ENCODE measurements at places on chromosomes 11 and 22.

GRCh38 chr22:48192920-48193319 lies 1430.5 kb downstream of the TBC1D22A start:
- no peak for DNase-seq

- no peak for DNase-seq
Observed at GRCh38 chr11:76241243-76242000, 35.1 kb upstream of the WNT11 start.

DNA sequence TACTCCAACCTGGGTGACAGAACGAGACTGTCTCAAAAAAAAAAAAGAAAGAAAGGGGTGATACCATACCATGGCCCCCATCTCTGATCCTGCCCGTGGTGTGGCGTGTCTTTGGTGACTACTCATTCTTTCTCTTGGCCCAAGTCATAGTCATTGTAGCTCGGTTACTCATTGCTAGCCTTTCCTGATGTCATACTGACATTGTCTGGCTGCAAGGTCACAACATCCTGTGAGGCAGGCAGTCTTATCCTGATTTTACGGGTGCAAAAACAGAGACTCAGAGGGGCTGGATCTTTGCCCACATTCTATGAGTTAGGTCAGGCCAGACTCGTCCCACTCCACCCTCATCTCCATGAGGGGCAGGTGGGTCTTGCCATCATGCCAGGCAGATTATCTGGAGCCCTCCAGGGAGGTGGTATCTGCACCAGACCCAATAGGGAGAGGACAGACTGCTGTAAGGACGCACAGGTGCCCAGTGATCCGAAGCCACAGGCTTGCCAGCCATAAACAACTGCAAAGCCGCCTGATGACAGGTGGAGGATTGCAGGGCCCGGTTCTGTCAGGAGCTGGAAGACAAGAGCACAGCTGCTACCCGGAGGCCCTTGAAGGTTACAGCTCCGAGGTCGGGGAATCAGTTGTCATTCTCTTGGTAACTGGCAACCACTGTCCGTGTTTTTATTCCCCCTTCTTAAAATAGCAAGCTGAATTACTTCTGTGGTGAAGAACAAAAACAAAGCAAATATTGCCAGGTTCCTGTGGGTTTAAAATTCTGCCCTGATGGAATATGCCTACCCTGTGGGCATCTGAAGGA lies 13.8 kb downstream of the TOM1 start:
- DNase-seq: no peak

DNA sequence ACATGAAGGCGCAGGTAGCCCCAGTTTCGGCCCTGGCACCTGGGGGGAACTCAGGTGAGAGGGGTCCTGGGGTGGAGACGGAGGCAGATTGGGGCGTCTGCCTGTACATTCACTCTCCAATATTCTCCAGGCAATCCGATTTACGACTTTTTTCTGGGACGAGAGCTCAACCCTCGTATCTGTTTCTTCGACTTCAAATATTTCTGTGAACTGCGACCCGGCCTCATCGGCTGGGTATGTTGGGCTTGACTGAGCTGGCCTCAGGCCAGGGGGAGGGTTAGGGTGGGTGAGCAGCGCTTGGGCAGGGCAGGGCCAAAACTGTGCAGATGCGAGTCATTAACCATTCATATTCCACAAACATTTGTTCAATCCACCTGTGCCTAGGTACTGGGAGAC lies 1.7 kb downstream of the TM7SF2 start:
- DNase-seq: no peak

GRCh38 chr11:8285796-8286195 lies 22.1 kb upstream of the LMO1 start:
- DNase-seq: peak; percentile 6

GRCh38 chr11:65468874-65469333 lies 29.9 kb upstream of the MALAT1 start:
- peak; percentile 93 for DNase-seq

DNA sequence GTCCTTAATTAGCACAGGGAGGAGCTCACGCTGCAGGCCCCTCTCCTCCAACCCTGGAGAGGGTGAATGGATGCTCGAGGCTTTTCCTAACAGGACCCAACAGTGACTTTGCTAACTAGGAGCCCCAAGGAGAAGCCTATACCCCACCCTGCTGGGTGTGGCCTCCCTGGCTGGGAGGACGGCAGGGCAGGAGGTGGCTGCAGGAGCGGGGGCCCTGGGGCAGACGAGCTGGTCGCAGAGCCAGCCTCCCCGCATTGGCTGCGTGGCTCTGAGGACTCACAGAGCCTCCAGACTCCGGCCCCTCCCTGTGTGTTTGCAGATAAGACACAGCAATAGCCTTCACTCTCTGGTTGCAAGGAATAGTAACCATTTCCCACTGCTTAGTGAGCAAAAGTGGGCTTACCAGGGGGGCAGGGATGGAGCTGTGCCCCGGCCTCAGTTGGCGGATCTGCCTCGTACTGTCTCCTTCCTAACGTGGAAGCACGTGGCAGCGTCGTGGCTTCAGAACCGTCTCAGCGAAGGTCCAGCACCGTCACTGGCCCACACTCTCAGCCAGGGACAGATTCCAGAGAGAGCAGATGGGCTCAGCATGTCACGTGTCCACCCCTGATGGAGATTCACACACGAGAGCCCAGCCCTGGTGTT lies 1087.5 kb downstream of the BRD1 start:
- DNase-seq: no peak

- no peak for DNase-seq
Observed at GRCh38 chr11:69576069-69576782, 64.7 kb upstream of the CCND1 start.

- no peak for DNase-seq
Observed at GRCh38 chr22:38835888-38836301, 7.9 kb downstream of the NPTXR start.

- no peak for DNase-seq
Observed at GRCh38 chr11:73154178-73154577, 12.1 kb upstream of the FCHSD2 start.

GRCh38 chr11:61826930-61827570 lies 1.1 kb upstream of the FADS2 start:
- no peak for DNase-seq

DNA sequence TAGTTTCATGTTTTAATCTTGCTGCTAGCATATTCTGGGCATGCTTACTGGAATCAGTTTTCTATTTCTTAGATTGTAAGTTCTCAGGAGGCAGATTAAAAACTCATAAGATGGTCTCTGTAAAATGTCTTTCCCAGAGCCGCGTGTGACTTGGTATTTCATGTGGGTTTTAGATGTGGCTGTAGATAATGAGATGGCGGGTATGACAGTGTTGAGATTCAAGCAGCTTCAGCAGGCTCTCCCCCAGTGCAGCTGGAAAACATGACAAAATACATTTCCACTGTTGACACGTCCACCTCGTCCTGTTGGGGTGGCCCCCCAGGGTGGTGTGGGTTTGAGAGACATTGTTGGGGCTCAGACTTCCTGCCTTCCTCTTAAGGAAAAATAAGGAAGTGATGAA lies 106.8 kb downstream of the KIRREL3 start:
- no peak for DNase-seq

GRCh38 chr11:119062779-119063178 lies 4.8 kb upstream of the VPS11 start:
- peak; percentile 36 for DNase-seq

- DNase-seq: no peak
Observed at GRCh38 chr11:19953909-19954308, 206.4 kb downstream of the DBX1 start.

DNA sequence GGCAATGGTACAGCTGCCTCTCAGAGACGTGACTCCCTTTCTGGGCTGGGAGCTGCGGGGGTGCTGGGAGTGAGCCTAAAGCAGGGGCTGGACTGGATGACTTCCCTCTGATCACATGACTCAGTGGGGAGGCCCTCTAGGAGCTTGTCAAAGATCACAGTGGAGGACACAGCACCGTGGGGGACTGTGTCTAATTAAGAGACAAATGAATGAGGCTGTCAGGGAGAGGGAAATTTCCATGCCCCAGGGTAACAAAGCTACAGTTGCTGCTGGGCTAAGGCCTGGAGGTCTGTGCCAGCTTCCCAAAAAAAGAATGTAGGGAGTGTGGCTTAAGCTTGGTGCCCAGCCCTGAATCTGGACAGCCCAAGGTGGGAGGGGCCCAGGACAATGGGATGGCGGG lies 262.8 kb upstream of the PLET1 start:
- no peak for DNase-seq

- no peak for DNase-seq
Observed at GRCh38 chr22:36351921-36352802, 35.6 kb downstream of the MYH9 start.

DNA sequence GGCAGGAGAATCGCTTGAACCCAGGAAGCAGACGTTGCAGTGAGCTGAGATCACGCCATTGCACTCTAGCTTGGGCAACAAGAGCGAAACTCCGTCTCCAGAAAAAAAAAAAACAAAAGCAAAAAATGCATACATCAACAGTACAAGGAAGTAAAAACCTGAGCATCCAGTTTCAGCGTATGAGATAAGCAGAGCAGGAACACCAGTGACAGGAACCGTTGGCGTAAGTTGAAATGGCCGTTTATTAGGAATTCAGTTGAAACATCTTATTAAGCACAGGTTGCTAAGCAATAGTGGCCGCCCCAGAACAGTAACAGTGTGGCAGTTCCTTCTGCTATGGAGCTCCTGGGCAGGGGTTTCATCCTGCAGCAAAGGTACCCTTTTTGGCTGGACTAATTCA lies 4.0 kb upstream of the L3MBTL2 start:
- DNase-seq: no peak

GRCh38 chr11:1655168-1656060 lies 25.8 kb downstream of the KRTAP5-5 start:
- no peak for DNase-seq

DNA sequence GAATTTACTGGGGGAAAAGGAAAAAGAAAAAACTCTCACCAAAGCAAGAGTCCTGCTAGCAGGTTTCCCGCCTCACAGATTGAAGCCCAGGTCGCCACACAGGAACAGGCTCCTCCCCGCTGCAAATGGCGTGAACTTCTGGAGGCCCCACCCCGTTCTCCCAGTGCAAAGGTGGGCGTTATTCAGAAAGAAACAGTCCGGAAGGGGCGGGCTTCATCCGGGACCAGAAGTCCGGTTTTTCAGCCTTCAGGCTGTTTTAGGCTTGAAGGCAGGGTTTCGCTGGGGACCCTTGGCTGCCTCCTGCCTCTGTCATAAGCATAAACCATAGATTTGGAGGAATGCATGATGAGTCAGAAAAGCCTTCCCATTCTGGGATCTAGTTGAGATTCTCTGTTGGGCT lies 148.3 kb upstream of the POU2AF2 start:
- DNase-seq: peak; percentile 35

DNA sequence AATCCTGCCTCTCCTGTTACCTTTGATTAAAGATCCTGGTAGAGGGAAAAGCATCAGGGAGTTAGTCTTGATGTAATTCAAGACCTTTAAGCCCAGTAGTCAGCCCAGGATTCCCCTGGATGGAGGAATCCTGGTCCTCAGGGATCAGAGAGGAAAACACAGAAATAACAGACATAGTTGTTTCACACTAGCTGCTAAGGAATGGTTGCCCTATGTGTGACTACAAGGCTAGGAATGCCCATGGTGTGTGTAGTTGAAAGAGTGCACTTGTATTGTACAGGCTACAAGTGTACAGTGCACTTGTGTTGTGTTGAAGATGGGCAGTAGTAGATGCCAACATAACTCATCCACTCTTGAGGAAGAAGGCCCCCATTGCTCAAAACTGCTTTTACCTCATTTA lies 226.8 kb downstream of the AASDHPPT start:
- DNase-seq: no peak

DNA sequence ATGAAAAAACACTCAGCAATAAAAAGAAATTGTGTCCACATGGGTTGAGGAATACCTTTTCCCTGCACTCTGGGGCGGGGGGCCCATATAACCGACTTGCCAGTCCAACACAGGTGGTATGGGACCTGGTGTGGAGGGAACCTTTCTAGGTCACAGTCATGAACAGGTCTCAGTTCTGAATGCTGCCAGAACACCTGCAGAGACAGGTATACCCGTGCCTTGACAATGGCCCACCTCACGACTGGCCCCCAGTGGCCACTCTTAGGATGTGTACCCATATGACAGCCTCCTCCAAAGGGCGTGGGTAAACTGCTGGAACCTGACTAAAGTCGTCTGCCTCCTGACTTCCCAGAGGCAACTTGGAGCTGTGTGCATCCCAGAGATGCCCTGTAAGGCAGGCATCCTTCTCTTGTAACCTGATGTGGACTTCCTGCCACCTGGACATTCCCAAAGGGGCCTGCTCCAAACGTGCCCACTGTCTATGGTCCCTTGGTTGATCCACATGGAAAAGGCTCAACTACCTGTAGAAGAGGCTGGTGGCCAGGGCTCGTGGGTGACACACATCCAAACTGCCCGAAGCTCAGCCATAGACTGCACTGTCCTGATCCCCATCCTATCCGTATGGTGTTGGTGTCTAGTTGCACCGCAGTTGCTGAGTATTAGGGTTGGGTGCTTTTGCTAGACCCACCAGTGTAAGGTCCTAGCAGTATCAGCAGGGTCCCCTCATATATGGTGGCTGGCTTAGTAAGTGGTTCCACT lies 859.3 kb downstream of the BRD1 start:
- DNase-seq: peak; percentile 13

GRCh38 chr22:26199665-26200064 lies 30.4 kb downstream of the SEZ6L start:
- no peak for DNase-seq

- DNase-seq: no peak
Observed at GRCh38 chr11:133955945-133956421, 785 bp downstream of the IGSF9B start.

- DNase-seq: no peak
Observed at GRCh38 chr22:16777284-16777924, 47.8 kb downstream of the XKR3 start.

GRCh38 chr22:28736301-28737155 lies 5.1 kb downstream of the CHEK2 start:
- DNase-seq: no peak

DNA sequence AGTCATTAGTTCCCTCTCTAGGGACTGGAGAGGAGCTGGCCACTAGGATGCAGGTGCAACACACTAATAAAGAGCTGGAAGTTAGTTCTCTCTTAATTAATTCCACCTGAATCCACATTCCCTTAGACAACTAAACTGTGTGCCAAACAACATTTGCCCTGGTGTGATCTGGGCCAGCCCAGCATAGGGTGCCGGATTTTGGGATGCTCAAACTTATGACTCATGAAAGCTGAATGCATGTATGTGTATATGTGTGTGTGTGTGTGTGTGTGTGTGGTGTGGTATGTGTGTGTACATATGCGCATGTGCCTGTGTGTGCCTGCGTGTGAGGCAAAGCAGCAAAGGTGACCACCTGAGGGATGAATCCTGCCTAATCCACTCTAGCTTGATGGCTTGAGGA lies 110.7 kb downstream of the EHF start:
- DNase-seq: no peak

DNA sequence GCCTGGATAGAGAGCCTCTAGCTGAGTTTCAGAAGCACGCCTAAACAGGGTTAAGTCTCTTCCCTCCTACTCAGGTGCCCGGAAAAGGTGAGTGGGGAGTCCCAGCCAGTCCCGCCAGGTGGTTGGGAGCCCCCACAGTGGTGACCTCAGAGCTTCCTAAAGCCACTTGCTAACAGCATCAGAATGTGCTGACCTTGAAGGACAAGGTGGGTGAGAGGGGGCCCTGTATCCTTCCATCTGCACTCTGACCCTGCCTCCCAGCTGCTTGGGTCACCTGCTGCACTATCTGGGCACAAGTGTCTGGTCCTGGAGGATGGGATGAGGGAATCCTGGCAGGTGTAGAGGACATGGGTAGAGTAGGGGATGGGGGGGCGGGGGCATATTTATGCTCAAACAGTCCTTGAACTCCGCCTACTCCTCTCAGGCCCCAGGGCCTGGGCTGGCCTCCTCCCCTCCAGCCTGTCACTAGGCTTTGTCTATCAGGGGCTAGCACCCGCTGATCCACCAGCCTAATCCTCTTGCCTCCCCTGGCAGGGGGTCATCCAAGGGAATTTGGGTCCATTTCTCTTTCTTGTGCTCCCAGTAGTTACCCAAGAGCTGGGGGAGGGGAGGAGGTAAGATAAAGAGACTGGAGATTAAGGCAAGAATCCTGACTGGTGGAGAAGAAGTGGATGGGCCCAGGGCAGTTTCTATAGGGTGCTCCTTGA lies 3.4 kb downstream of the USP2 start:
- no peak for DNase-seq
